ENCODE measurements at places on chromosomes 5 and 9.

DNA sequence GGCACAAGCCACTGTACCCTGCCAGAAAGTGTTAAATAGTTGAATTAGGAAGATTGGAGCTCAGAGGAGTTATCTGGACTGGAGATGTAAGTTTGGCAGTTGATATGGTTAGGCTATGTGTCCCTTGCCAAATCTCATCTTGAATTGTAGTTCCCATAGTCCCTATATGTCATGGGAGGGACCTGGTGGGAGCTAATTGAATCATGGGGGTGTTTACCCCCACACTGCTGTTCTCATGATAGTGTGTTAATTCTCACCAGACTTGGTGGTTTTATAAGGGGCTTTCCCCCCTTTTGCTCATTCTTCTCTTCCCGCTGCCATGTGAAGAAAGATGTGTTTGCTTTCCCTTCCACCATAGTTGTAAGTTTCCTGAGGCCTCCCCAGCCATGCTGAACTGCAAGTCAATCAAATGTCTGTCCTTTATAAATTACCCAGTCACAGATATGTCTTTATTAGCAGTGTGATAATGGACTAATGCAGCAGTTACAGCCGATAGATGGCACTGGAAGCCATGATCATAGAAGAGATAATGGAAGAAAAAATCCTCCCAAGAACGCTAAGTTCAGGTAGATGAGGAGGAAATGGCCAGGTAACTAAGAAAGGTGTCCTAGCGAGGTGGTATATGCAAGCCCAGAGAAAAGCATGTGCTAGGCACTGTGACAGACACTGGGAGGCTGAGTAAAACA, 51.4 kb downstream of the TNFSF8 start:
- DNase-seq = no peak

GRCh38 chr5:79386679-79387078, 127.3 kb downstream of the HOMER1 start:
- no peak for DNase-seq

- no peak for DNase-seq
These were observed 373.7 kb downstream of the ENC1 start for GRCh38 chr5:74266836-74267235.

DNA sequence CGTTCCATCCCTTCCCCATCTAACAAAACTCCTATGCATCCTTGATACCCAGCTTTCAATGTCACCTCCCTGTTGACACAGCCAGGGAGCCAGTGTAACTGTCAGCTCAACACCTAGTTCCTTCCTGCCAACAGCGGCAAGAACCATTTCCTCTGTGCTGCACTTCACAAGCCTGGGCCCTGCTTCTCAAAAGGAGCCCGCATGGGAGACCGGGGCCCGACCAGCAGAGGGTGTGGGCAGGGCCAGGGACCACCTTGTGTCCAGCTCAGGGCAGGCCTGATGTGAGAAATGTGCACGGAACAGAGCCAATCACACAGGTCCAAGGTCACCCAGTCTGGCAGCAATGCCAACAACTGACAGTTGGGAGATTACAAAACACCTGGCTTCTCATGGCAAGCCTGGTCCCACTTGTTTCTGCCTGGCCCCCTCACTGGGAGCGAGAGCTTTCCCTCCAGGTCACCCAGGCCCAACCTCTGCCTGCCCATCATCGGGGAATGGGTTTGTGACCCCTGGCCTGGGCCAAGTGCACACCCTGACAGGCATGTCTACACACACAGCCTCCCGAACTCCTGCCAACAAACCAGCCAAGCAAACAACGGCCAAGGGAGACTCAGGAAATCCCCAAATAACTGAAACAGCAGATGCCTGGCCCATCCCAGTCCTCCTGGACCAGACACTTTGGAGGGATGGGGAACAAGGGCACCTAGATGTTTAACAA, 3.1 kb downstream of the RNF44 start:
- DNase-seq = peak; percentile 22

- no peak for DNase-seq
These were observed 32.3 kb downstream of the GLRA1 start for GRCh38 chr5:151892393-151892792.

- DNase-seq = no peak
These were observed 551.5 kb upstream of the TLE4 start for GRCh38 chr9:79020276-79020675.

DNA sequence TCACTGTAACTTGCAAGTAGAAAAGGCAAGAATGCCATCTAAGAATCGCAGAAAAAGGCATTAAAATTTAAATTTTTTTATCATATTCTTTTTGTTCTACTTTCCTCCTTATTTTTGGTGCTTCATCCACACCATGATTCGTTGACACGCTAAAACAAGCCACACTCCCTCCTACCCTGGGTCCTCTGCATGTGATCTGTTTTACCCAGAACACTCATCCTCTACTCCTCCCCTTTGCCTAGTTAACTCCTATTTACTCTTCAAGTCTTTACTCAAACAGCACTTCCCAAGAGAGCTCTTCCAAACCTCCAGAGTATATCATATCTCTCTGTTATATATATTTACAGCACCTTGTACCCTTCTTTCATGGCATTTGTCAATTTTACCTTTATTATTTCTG, 61.4 kb upstream of the SRP19 start:
- DNase-seq = no peak

DNA sequence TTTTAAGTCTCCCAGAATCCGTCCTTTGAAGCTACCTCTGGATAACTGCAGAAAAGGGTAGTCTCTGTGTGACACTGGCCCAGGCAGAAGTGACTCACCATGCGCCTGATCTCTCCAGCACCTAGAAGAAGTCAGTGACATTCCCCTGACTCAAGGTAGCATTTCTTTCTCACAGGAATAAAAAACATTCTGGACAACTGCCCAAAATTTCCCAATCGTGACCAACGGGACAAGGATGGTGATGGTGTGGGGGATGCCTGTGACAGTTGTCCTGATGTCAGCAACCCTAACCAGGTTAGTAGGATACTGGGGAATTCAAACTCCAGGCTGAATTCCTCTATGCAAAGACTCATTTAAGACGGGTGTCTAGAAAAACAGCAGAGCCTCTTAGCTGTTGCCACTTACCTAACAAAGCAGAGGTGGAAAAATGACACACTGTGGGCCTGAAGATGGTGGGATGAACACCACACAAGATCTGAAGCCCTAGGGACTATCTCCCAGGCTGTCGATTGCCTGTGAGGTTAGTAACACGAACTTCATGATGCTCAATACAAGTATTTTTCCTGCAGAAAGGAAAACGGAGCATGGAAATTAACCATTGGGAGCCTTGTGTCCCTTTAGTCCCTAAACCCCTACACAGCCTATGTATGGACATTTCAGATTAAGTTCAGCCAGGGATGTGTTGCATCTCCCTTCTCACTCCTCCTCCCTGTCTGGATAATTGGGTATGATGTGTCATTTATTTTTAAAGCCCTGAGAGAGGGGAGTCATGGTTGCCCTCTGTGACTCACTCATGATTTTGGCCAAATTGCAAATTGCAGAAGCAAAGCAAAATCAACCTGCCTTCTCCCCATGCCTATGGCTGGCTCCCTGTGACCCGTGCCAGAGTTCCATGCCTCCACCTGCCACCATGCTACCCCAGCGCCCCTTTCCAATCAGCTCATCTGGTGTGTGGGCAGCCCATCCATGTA, 37.2 kb downstream of the THBS4 start:
- no peak for DNase-seq

DNA sequence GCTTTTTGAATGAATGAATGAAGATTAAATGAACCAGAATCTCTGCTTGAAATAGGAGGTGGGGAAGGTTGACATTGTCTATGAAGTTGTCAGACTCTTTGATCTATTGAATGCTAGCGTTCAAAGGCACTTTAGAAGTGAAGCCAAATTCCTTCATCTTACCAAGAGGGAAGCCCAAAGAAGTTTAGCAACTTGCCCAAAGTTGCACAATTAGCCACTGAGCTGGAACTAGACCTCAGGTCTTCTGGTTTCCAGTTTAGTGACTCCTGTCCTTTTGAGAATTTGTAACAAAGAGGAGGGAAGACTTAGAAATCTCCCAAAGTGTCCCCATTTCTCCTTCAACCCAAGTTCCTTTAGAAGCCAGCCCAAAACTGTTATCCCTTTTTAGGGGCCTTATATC, 20.7 kb upstream of the SLC1A3 start:
- DNase-seq = no peak

GRCh38 chr9:98071737-98072136, 15.2 kb downstream of the NANS start:
- DNase-seq = no peak
